Activated effector memory CD4-positive, alpha-beta T cell treated with anti-CD3 and anti-CD28 coated beads, Interleukin-2, amount 50 U/mL, for 16 hours (primary cell): ENCODE measurements at places on chromosomes 5 and 9.
A peak's percentile ranks its signal among the peaks of the same experiment; 100 is the strongest.

DNA sequence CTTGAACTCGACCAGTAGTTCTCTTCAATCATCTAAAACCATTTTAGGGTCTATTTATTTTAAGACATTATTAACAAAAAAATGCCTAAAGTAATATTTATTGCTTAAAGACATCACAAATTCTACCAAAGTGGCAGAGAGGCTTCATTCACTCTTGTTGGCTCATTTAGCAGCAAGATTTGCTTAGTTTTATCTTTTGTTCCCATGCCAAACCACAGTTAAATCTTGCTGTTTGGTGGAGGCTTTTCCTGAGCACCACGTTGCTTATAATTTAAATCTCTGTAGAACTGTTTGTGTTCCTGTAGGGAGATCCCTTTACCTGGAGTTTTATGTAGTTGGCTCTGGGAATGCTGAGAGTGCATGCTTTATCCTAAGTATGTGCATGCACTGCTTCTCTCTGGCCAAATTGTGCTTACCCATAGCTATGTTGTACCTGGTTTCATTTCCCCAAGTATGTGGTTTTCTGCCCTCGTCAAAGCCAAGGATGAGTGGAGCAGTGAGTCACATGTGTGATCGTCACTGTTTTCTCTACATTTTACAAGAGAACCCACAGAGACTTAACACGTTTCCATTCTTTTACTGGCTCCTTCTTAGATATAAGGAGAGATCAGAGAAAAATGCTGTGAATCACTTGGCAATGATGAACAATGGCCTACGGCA lies 42.1 kb upstream of the MAST4 start:
- DNase-seq = no peak

DNA sequence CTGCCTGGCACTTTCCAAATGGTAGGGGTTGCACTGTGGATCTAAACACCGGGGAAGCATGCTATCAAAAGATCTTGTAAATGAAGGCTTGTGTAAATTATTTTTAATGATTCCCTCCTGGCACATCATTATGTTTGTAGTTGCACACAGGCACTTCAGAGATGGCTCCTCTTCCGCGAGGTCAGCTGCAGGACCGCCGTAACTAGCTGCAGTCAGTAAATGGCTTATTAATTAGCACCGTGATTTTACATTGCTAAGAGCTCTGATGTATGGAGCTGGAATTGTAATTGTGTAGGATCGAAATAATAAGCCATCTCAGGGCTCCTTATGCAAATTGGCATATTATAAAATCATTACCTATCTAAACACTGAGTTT lies 397.6 kb upstream of the IRX1 start:
- no peak for DNase-seq

- DNase-seq = no peak
These were observed 98.2 kb upstream of the CCNG1 start for GRCh38 chr5:163339148-163339547.

GRCh38 chr9:33239921-33240320 lies at the start of gene SPINK4:
TSS of gene SPINK4 (plus strand) at chr9:33240167. CDS start at chr9:33240209, 42 bp downstream.
- DNase-seq = no peak

DNA sequence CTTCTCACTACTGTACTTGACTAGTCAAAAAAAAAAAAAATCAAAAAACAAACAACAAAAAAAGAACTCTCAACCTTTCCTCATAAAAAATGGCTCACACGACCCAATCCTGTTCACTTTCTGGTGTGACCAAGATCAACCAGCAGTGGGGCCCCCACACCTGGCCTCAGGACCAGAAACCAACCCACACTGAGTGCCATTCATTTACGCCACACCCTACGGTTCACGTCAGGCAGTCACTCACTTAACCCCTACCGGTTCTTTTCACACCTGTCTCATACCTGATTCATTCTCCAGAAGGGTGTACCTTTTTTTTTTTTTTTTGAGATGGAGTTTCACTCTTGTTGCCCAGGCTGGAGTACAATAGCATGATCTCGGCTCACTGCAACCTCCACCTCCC lies 5.7 kb downstream of the SUSD1 start:
- no peak for DNase-seq

GRCh38 chr9:95724253-95724991 lies 151.1 kb upstream of the ERCC6L2 start:
- DNase-seq = peak; percentile 79
